Activated CD4-positive, alpha-beta T cell treated with anti-CD3 and anti-CD28 coated beads for 36 hours (primary cell): ENCODE measurements at places on chromosomes 7 and 10.
A peak's percentile ranks its signal among the peaks of the same experiment; 100 is the strongest.

DNA sequence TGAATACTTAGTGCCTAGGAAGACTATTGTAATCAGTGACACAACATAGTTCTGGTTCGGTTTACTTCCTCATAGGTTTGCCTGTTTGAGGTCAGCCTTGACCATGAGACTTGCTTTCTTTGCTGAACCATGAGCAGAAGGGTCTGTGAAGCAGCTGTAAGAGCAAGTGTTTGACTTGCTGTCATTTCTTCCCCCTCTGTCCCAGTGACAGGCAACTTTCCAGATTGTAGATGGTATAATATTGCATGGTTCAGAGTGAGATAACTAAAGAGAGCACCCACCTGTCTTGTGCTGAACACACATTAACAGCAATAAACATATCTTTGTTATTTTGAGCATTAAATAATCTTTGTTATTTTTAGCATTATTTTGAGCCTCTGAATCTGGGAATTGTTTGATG is 9.3 kb upstream of the RTKN2 start:
- DNase-seq = no peak

DNA sequence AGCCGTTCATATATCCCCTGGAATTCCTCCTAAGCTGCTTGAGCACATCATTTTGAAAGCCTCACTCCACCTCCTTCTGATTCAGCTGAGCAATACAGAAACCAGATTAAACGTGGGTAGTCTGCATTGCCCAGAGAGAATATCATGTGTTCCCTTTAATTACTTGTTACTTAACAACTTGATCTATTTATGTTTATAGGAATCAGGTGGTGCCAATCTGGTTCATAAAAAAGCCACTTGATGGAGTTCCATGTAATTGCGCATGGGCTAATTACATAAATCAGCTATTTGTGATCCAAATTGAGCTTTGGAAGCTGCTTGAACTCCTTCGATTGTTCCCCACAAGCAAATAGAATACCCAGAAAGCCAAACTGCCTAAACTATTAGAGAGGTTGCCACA is 114.7 kb upstream of the ADCY1 start:
- no peak for DNase-seq

DNA sequence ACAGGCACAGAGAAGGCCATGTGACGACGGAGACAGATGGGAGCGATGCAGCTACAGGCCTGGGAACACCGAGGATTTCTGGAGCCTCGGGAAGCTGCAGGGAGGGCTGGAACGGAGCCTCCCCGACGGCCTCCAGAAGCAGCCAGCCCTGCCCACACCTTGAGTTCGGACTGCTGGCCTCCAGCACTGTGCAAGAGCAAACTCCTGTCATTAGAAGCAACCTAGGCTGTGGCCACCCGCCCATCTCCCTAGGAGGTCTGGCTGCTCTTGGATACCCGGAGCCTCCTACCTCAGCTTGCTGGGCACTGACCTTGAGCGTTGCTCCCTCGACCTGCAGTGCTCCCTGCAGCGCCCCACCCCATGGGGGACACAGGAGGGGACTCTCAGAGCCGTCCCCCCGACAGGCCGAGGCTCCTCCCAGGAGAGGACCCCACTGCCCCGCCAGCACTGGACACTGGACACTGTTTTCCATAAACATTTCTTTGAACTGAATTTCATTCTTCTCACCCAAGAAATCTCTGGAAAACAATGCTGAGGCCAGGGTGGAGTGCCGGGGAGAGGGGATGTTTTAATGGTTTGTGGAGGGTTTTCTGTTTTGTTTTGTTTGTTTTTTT is 22.5 kb upstream of the TNRC18 start:
- no peak for DNase-seq

GRCh38 chr7:159112136-159113011 is 32.3 kb downstream of the VIPR2 start:
- DNase-seq = peak; percentile 51

DNA sequence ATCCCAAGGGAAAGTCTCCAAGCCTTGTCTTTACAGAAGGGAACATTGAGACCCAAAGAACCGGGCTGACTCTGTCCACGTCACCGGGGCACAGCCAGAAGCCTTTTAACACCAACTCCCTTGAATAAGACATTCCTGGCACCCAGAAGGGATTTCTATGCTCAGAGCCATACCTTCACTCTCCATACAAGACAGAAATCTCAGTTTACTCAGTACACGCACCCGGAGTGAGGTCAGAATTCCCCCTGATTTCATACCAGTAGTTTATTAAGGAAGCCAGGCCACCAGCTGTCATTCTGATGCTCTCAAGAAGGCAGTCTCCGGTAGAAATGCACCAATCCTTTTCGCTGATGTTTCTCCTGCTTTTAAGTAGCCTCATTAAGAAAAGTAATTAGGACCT is 134.2 kb upstream of the KCNMA1 start:
- DNase-seq = no peak

DNA sequence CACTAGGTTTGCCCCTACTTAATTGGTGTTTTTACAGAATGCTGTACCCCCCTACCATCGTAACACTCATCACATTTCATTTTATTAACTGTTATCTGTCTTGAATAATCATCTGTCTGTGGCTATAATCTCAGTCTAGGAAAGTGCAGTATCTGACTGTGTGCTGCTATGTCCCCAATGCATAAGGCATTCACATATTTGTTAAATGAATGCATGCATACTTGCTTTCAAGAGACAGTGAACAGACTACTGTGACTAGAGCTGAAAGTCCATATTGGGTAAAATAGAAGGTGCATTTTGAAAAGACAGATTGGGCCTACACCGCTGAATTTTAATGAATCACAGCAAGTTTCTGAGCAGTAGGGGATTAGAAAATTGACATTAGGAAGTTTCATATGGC is 112.3 kb downstream of the ARHGAP12 start:
- DNase-seq = no peak

GRCh38 chr7:44045226-44046014 is 918 bp downstream of the DBNL start:
- no peak for DNase-seq

GRCh38 chr10:4688168-4688567 is 137.8 kb upstream of the AKR1E2 start:
- DNase-seq = no peak

DNA sequence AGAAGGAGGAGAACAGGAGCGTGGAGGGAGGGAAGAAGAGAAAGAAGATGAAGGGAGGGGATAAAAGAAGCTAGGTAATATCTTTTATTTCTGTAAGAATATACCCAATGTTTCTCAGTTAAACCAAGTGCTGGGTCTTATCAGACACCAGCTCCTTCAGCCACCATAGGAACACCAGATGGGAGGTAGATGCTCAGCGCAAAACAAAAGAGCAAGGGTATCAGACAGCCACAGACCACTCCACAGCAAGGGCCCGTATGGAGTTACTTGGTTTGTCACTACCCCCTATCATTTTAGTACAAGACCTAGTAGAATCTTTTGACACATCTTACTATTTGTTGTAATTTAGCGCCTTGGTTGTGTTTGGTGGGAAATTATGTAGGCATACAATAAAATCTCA is 65.9 kb upstream of the FAM133B start:
- DNase-seq = no peak

DNA sequence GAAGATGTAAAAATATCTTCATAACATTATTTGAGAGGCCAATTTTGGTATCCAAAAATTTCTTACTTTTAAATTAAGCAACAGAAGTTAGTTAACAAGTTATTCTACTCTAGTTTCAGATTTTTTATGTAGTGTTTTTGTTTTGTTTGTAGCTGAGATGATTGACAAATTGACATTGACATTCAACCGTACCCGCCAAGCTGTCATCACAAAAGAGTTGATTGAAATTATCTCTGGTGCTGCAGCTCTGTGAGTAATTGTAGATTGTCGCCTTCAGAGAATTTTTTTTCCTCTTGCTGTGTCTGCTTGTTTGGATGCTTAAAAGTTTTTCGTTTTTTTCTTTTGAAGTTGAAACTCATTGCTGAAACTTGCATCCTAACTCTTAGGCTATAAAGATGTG is 14.6 kb downstream of the ATP5F1C start:
- no peak for DNase-seq

DNA sequence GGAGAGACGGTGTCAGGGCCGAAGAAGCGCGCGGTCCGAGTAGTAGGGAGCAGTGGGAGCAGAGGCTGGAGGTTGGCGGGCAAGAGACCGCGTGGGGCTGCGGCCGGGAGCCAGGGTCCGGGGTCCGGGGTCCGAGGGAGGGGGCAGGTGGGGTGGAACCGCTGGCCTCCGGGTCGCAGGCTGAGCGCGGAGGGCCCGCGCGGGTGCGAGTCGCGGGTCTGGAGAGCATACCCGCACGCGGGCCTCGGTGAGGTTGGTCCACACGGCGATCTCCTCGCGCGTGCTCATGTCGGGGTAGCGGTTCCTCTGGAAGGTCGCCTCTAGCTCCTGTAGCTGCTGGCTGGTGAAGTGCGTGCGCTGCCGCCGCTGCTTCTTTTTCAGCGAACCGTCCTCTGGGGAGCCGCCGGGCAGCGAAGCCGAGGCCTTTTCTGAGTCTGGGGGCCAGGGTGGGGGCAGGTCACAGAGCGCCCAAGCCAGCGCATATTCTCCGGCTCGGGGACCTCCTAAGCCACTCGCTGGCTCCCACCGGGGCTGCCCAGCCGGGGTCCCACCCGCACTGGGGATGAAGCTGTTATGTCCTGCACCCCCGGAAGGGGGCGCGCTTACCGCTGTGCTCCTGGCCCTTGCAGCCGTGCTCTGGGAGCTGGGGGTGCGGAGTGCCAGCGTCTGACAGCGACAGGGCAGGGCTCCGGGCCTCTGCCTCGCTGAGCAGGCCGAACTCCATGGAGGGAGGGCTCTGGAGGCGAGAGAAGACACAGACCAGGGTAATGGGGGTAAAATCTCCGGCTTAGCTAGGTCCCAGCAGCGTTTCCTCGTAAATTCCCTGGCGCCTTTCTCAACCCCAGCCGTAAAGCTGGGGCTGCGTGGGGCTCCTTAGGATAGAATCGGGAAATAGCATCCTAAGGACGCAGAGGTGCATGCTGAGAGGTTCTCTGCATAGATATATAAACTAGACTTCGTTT is 5.5 kb downstream of the ELOVL3 start:
- DNase-seq = peak; percentile 89

GRCh38 chr7:24422441-24423010 is 138.5 kb downstream of the NPY start:
- DNase-seq = no peak

GRCh38 chr7:140061607-140061930 is 1.2 kb downstream of the PARP12 start:
- DNase-seq = no peak

GRCh38 chr10:52818019-52818418 is 45.4 kb upstream of the MBL2 start:
- DNase-seq = no peak

DNA sequence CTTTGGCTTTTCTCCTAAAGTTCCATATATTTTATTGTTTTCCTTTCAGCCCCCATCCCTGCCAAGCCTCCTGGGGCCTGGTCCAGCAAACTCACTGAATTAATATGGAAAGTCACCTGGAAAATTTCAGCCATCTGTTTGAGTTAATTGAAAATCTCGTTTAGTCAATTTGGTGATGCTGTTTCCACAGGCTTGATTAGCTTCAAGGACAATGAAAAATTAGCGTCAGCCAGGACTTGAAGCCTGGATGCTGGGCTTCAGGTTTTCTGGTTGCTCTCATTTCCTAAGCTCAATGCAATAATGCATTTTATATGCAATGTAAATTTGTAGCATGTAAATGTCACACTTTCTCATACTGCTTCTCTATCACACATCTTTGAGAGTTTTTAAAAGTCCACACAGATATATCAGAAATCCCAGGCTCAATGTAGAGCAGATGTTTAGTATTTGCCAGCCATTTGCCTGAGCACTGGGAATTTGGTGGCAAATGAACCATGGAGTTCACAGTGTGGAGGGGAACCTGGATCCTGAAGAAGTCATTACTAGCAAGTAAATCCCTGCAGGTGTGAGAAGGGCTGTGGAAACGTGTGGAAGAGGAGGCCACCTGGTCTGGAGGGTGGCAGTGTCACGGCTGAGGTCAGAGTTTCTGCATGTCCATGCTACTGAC is 228.5 kb downstream of the PAXIP1 start:
- DNase-seq = no peak

DNA sequence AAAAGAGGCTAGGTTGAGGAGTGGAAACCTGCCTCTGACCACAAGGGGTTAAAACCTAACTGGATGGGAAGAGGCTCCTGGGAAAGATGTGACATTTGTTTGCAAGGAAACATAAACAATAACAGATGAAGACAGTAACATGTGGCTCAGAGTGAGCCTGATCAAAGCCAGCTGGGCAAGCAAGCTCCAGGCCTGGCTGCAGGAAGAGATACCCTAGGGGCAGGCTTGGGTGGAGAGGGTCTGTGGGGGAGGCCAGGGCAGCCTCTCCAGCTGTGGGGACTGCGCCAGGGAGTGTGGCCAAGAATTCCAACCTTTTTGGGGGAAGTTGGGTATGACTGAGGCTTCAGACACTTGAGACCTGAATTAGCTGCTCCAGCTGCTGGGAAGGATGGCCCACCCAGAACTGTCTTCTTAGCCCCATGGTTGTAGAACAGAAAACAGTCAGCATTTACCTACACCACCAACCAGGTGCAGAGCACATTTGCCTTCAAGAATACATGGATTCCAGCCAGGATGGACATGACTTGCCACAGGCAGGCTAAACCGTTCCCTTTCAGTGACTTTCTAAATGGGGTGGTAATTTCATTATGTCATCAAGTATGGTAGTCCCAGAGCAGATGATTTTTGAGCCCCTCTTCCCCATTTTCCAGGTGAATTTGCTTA is 10.4 kb upstream of the FAM170B start:
- no peak for DNase-seq

GRCh38 chr10:47207281-47207615 is 92.7 kb upstream of the GDF10 start:
- DNase-seq = peak; percentile 31

DNA sequence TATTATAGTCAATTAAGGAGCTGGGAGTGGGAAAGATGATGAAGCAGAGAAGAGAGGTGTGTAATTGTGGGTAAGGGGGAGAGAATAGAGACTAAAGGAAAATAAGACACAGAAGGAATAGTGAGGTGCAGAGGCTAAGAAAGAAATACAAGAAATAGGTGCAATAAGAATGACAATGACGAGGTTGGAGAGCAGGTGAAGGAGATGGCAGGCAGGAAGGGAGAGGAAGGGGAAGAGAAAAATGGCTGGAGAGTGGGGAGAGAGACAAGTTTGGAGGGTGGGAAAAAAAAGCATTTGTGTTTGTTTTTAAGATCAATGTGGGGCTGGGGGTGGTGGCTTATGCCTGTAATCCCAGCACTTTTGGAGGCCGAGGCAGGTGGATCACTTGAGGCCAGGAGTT is 27.6 kb upstream of the MKLN1 start:
- no peak for DNase-seq

DNA sequence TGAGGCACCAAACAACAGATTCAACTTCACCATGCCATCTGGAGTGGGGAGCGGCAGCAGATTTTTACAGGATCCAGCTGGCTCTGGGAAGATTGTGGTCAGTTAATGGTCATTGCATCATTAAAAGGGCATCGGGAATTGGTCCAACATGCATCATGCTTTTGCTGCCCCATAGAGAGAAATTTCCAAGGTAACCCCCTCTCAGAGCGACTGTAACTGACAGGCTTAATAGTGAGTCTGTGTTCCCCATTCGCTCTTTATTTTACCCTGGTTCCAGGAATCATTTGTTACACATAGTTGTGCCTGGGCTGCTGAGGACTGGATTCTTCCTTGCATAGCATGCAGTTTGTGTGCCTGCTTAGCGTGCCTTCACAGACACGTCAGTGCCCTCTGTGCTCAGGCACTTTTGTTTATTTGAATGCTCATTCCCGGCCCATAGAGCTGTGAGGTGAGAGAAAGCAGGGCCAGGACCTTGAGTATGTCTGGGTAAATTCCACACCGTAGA is 49.9 kb downstream of the CDHR3 start:
- no peak for DNase-seq

GRCh38 chr10:70907637-70908405 is 19.5 kb upstream of the PCBD1 start:
- no peak for DNase-seq

- no peak for DNase-seq
These were observed 64.4 kb downstream of the NPTX2 start for GRCh38 chr7:98681511-98681910.

GRCh38 chr7:27113991-27114769 is 11.7 kb upstream of the HOXA2 start:
- DNase-seq = no peak
